ENCODE measurements at places on chromosomes 4 and X. TPM values are rescaled to one million over a fixed set of nuclear protein-coding genes. Genes with fewer than 3 reads are reported as not detected.

COL25A1 gene
- under 0.01 TPM for total RNA-seq

GRIA3 gene
- 2.3 TPM for total RNA-seq

SSX3 gene
- total RNA-seq: not detected

SLC6A14 gene
- total RNA-seq: not detected

CT45A1 gene
- not detected for total RNA-seq

FAM193A gene
- 7.4 TPM for total RNA-seq

CT47B1 gene
- not detected for total RNA-seq

FANCB gene
- 6.4 TPM for total RNA-seq

ADGRG4 gene
- total RNA-seq: not detected

TMSB15A gene
- total RNA-seq: 3.6 TPM

TCEAL1 gene
- total RNA-seq: 37.5 TPM

PAGE2 gene
- total RNA-seq: not detected

AFM gene
- not detected for total RNA-seq

ZDHHC15 gene
- 0.17 TPM for total RNA-seq

CT45A3 gene
- not detected for total RNA-seq

CT55 gene
- not detected for total RNA-seq

RHOXF2B gene
- not detected for total RNA-seq

RASSF6 gene
- not detected for total RNA-seq

TEX13D gene
- not detected for total RNA-seq

VSIG1 gene
- not detected for total RNA-seq

DMP1 gene
- total RNA-seq: not detected

- no peak for DNase-seq
Observed at GRCh38 chr4:112411781-112412550, 104.0 kb downstream of the NEUROG2 start.

DNA sequence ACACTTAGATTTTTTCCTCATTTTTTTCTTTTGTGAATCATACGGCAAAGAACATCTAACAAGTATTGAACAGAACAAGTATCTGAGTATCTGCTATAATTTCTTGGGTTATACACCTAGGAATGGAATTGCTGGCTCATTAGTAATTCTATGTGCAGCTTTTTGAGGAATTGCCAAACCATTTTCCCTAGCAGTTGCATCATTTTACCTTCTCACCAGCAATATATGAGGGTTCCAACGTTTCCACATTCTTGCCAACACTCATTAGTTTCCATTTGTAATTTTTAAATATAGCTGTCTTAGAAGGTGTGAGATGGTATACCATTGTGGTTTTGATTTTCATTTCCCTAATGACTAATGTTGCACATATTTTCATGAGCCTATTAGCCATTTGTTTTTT lies 41.1 kb upstream of the DCAF8L1 start:
- no peak for DNase-seq

- peak; percentile 72 for DNase-seq
Observed at GRCh38 chr4:9762823-9763475, 18.5 kb upstream of the DRD5 start.

- peak; percentile 72 for DNase-seq
Observed at GRCh38 chrX:136209016-136209738, 42.0 kb downstream of the MAP7D3 start.

DNA sequence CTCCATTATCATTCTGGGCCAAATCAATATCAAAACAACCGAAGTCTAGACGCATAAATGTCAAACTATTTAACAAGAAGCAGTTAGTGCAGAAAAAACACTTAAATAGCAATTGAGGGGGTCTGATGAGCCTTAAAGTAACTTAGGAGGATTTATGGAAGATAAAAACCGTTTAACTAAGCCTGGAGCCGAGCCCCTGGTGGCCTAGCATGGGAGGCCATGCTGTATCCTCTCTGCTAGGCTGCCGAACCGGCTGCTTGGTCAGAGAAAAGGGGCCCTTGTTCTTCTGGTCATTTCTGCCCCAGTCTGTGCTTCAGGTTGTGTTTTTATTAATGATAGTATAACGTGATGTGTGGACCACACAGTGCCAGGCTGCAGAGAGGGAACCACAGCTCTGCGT lies 72.4 kb downstream of the CPZ start:
- no peak for DNase-seq

DNA sequence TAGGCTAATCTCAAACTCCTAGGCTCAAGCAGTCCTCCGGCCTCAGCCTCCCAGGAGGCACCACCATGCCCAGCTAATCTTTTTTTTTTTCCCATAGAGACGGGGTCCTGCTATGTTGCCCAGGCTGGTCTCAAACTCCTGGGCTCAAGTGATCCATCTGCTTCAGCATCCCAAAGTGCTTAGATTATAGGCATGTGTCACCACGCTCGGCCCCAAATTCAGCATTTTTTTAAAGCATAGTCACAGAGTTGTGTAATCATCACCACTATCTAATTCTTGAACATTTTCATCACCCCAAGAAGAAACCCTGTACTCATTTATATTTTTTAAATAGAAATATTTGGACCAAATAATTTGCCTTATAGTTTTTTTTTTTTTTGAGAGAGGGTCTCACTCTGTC lies 10.3 kb downstream of the CENPI start:
- peak; percentile 56 for DNase-seq

GRCh38 chrX:25001808-25002660 lies 13.7 kb downstream of the ARX start:
- DNase-seq: no peak

GRCh38 chrX:77422891-77423648 lies 24.1 kb upstream of the FGF16 start:
- DNase-seq: no peak

DNA sequence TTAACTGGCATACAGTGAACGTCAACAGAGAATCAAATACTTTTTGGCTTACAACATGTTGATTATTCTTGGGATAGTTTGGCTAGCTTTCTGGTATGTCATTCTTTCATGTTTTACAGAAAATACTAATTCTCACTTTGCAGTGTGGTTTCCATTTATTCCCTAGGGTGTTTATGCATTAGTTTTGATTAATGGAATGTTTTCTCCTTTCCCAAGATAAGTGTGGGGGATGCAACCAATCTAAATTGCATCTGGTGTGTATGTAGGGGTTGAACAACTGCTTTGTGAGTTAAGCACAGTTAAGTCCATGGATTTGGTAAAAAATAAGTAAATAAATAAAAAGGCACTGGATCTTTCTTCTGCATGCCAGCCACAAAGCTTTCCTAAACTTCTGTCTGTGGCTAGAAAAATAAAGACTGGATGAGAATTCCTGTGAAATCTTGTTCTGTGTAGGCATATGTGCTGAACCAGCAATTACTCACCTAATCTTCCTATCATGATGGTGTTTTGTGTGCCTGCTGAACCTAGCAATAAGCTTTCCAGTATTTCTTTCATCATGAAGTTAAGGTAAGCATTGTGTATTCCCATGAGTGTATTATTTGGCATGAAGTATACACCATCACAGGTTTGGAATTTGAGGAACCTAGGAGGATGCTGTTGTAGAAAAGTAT lies 50.6 kb upstream of the TENM3 start:
- DNase-seq: peak; percentile 93

GRCh38 chr4:140227286-140227685 lies 73.3 kb upstream of the MAML3 start:
- no peak for DNase-seq

GRCh38 chrX:107766470-107767150 lies 9.0 kb downstream of the TSC22D3 start:
- DNase-seq: peak; percentile 48

- DNase-seq: no peak
Observed at GRCh38 chrX:27884654-27885053, 76.9 kb downstream of the MAGEB10 start.

GRCh38 chr4:9870165-9870790 lies 88.8 kb downstream of the DRD5 start:
- no peak for DNase-seq

- DNase-seq: peak; percentile 15
Observed at GRCh38 chrX:139200346-139200745, 330.2 kb upstream of the F9 start.

GRCh38 chr4:19700992-19701391 lies 550.7 kb upstream of the SLIT2 start:
- DNase-seq: peak; percentile 65

- peak; percentile 79 for DNase-seq
Observed at GRCh38 chr4:153748378-153748777, 11.4 kb downstream of the RNF175 start.

DNA sequence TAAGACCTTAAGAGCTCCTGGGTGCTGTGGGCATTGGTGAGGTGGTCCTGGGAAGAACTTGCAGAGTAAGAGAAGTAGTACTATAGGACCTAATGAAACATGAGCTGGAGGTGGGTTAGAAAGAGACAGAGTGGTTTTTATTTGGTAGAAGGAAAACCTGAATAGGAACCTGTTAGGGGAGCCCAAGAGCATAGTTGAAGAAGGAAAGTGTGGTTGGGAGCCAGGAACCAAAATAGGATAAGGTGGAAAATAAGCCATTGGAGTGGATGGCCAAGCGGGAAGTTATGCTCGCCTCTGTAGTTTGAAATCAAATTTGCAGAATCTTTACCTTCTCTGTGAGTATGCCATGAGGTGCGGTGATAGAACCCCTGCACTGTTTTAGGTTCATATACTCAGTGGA lies 26.7 kb downstream of the GAB1 start:
- no peak for DNase-seq

DNA sequence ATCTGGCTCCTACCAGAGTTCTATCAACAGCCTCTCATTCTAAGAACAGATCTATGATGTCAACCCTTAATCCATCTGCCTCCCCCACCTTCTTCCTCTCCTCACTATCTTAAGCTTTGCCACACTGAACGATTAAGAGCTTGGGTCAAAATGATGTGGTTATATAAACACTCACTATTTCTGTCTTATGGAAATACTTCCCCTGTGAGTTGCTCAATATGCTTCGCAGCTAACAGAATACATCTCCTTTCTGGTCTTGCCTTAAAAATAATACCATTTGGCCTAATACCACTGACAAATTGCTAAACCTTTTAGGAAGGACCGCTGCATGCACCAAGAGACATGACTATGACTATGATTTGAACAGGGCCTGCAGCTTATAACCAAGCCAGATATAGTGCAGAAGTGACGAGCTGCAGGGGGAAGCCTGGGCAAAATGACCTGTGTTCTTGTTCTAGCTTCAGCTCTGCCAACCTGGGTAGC lies 130.9 kb downstream of the RNF150 start:
- peak; percentile 94 for DNase-seq

GRCh38 chrX:17052210-17052609 lies 105.8 kb downstream of the REPS2 start:
- peak; percentile 22 for DNase-seq

DNA sequence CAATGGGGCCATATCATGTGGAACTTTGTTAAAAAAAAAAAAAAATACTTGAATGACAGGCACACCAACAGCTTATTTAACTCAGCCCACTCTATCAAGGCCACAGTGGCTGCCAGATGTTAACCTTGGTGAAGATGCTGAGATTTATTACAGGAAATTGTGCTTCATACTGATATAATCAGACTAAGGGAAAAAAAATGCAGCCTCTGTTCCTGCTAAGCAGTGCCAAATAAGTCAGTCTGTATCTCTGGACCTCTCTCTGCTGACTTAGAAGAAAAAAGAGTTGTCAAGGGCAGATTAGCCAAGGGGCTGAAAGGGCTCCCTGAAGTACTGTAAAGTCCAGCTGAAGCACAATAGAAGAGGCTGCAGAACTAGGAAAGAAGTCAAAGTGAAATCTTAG lies 677.7 kb upstream of the HTR2C start:
- DNase-seq: no peak

DNA sequence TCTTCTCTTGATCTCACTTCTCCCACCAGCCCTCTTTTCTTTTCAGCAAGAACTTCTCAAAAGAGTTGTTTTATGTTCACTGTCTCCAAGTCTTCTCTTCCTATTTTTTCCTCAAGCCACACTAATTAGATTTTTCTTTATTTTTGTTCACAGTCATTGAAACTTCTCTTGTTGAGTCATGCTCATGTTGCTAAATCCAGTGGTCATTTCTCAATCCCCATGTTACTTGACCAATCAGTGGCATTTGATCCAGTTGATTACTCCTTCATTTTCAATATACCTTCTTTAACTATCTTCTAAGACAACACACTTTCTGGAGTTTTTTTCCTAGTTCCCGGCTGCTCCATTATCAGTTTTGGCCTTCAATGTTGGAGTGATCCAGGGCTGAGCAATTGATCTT lies 103.1 kb upstream of the LSM6 start:
- peak; percentile 5 for DNase-seq

- no peak for DNase-seq
Observed at GRCh38 chrX:49064735-49065134, 5.9 kb downstream of the CCDC120 start.

DNA sequence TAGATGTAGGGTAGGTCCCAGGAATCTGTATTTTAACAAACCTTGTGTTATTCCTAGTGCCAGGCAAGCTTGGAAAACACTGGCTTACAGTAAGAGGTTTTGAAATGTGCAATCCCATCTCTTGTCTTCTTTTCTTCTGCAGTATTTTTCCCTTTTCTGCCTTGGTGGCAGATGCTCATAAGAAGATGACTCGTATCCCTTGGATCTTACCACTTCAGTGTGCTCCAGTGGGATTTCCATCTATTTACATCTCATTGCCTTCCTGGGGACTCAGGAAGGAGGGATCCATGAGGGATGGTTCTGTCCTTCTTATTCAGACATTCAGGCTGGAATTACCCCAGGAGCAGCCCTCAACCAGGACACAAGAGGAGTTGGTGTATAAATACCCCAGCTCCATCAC lies 136.6 kb downstream of the NHS start:
- peak; percentile 36 for DNase-seq

- no peak for DNase-seq
Observed at GRCh38 chr4:154125340-154125739, 336.5 kb upstream of the SFRP2 start.

GRCh38 chrX:39616098-39616729 lies 481.5 kb downstream of the BCOR start:
- DNase-seq: no peak

- peak; percentile 66 for DNase-seq
Observed at GRCh38 chr4:30386266-30386895, 333.8 kb upstream of the PCDH7 start.

DNA sequence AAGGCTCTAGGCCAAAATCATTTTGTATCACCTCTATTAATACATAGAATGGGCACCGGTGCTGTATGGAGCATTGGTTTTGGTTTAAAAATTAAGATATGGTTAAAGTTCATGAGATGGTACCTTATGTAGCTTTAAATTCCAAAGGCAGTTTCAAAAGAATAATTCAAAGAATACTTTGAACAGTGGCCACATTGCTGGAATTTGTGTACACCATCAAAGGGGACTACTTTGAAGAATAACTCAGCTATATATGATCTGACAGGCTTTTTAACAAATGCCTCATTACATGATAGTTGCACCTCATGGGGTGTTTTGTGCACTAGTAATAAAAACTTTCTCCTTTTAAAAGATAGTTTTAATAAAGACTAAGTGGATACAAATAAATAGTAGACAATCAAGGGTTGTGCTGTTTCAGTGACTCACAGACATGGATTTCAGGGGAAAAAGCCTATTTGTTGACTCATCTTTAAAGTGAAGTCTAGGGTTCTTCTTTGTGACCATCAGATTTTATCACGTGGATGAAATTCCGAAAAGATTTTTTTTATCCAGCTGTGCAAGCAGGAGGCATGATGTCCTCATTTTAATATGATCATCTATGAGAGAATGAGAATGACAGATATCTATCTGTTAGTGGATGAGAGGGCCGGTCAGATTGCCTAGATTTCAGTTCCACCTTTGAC lies 12.8 kb downstream of the MTM1 start:
- DNase-seq: peak; percentile 66

GRCh38 chr4:39609454-39609931 lies 29.2 kb downstream of the SMIM14 start:
- DNase-seq: no peak
